Mammary epithelial cell (primary cell): ENCODE measurements at places on chromosomes 7 and 10. TPM values are rescaled to one million over a fixed set of nuclear protein-coding genes. Genes with fewer than 3 reads are reported as not detected.
A peak's percentile ranks its signal among the peaks of the same experiment; 100 is the strongest.

- DNase-seq: no peak
Observed at GRCh38 chr10:6068422-6068821, 6.3 kb upstream of the IL2RA start.

- peak; percentile 100 for DNase-seq
Observed at GRCh38 chr10:29658984-29659965, 24.5 kb upstream of the SVIL start.

DNA sequence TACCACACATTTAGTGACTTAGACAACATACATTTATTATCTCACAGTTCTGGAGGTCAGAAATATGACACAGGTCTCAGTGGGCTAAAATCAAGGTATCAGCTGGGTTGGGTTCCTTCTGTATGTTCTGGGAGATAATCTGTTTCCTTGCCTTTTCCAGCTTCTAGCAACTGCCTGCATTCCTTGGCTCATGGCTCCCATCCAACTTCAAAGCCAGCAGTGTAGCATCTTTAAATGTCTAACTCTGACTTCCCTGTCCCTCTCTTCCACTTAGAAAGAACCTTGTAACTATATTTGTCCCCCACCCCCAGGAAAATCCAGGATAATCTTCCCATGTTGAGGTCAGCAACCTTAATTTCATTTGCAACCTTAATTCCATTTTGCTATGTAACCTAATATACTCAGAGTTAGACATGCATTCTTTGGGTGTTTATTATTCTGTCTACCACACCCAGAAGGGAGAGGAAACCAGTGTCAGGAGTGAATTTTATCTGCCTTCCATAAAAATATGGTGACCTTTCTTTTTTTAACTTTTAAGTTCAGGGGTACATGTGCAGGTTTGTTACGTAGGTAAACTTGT, 57.3 kb upstream of the SMIM30 start:
- DNase-seq: no peak

The GRB10 gene
- total RNA-seq: 48.7 TPM

The ERCC6 gene
- 106 and 116 TPM in 2 replicates for total RNA-seq

DNA sequence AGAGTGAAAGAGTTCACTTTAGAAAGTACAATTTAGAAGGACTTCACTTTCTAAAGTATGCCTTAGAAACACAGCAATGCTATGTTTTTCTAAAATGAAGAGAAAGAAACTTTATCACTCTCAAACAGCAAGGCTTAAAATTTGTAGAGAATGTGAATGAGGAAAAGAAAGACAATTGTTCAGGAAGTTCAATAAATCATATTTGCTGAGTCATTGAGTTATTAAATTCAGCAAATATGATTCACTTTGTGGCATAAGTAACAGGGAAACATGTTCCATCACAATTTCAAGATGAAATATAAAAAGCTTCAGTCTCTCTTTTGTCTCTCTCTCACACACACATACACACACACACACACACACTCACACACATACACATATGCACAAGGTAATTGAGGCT, 187.9 kb downstream of the PCDH15 start:
- DNase-seq: peak; percentile 6

The CDH23 gene
- total RNA-seq: 0.05 and 0.11 TPM in 2 replicates

GRCh38 chr7:45645141-45645969, 71.2 kb downstream of the ADCY1 start:
- DNase-seq: no peak

GRCh38 chr7:41692251-41692650, 10.6 kb downstream of the INHBA start:
- DNase-seq: no peak

DNA sequence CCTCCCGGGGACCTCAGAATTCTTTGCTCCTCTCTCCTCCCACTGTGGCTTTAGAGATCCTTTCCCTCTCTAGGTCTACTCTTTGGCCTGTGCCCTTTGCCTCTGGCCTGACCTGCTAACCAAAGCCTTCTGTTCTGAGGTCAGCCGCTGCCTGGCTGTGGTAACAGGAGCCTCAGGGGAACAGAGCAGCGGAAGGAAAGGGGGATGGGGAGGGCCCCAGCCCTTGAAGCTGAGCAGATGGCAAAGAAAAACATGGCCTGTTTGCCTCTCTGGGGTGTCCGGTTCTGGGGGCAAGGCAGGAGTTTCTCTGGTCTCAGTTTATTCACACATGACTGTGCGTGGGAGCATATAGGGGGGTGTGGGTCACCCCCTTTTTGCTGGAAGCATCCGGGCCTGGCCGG, 28.2 kb downstream of the COL26A1 start:
- DNase-seq: no peak

The NRP1 gene
- total RNA-seq: 40.2 TPM

DNA sequence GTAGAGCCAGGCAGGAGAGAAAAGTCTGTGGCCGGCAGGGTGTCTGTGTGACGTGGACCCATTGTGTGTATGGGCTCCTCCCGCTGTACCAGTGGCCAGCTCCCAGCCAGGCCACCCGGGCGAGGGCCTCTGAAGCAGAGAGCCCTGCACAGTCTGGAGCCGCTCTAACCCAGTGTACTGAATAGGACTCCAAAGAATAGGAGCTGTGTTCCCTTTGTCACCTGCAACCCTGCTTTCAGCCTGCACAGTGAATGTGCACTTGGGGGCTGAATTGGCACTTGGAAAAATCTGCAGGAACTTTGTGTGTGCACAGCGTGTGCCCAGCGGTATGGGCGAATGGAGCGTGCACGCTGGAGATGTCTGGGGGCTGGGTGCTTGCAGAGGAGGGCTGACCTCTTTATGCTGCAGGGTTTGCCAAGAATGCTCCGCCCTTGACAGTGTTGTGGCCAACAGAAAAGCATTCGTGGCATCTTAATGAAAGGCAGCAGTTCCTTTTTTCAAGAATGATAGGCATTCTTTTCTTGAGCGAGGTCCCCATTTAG, 216.2 kb downstream of the AUTS2 start:
- no peak for DNase-seq

GRCh38 chr10:132271458-132272230, 36.1 kb downstream of the STK32C start:
- no peak for DNase-seq

DNA sequence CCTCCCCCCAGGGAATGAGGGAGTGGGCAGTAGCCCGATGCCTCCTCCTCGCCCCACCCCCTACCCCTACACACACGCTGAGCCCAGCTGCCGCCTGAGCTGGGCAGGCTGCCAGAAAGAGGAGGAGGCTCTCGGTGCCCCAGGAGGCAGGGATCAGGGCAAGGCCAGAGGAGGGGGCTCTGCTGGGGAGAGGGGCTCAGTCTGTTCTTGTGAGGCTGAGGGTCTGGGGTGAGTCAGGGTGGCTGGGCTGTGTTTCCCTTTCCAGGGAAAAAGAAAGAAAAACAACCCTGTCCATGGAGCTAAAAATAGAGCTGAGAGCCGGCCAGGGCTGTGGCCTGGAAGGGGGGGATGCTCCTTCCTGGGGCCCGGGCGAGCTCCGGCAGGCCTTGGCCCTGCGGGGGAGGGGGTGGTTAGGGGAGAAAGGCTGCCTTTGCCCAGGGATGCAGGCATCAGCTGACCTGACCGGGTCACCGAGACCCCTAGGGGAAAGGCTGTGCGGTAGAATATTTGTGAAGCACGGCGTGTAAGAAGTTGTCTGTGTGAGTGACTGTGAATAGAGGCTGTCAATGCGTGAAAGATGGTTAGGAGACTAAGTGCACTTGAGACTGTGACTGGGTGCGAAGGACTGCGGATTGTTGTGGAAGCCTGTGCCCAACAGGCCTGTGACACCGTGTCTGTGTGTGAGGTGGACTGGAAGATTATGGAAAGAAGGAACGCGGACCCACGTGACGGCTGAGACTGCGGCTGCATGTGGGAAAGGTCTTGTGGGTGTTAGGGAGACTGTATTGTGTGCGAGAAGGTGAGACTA, 1.2 kb upstream of the LZTS2 start:
- peak; percentile 74 for DNase-seq

- DNase-seq: peak; percentile 87
Observed at GRCh38 chr10:132065491-132066105, at the start of gene JAKMIP3. Gene JAKMIP3 (plus strand): TSS chr10:132065946. CDS start chr10:132104809, 38,863 bp downstream.

GRCh38 chr10:21944727-21945386, 58.7 kb downstream of the DNAJC1 start:
- DNase-seq: peak; percentile 24

The CCDC136 gene
- 1.5 TPM for total RNA-seq
